ENCODE measurements at places on chromosomes 4 and X. TPM values are rescaled to one million over a fixed set of nuclear protein-coding genes. Genes with fewer than 3 reads are reported as not detected.

The SLC6A8 gene
- polyA plus RNA-seq = 3.2 TPM

The CPZ gene
- 0.11 TPM for polyA plus RNA-seq

The ZAR1 gene
- polyA plus RNA-seq = not detected

The SCRG1 gene
- 0.32 TPM for polyA plus RNA-seq

The CLTRN gene
- polyA plus RNA-seq = 0.16 TPM

The PALLD gene
- polyA plus RNA-seq = 53.1 TPM

The PWWP3B gene
- polyA plus RNA-seq = not detected

The KLHL13 gene
- polyA plus RNA-seq = 0.38 TPM

The SOD3 gene
- 13.8 TPM for polyA plus RNA-seq

The SLC9B1 gene
- 0.37 TPM for polyA plus RNA-seq

The GRIA3 gene
- polyA plus RNA-seq = 0.20 TPM

The SNCA gene
- 4.4 TPM for polyA plus RNA-seq

The PABPC1L2A gene
- polyA plus RNA-seq = not detected

The POLN gene
- 1.5 TPM for polyA plus RNA-seq

The DCHS2 gene
- polyA plus RNA-seq = under 0.01 TPM

The SMIM10L2A gene
- 2.5 TPM for polyA plus RNA-seq

The EIF4E gene
- 14.4 TPM for polyA plus RNA-seq

The STK32B gene
- polyA plus RNA-seq = 0.03 TPM

The ENAM gene
- polyA plus RNA-seq = not detected

The VSIG1 gene
- 0.16 TPM for polyA plus RNA-seq

The MUC7 gene
- not detected for polyA plus RNA-seq

The ACE2 gene
- 0.03 TPM for polyA plus RNA-seq

The PCDH18 gene
- 0.90 TPM for polyA plus RNA-seq

Measured in spleen (tissue), 13 donors.